Tibial nerve (tissue), 4 donors: ENCODE measurements at places on chromosomes 4 and X. TPM values are rescaled to one million over a fixed set of nuclear protein-coding genes. Genes with fewer than 3 reads are reported as not detected.

- H3K4me1 ChIP-seq = no peaks in the 10 kb centered on the region
- no peak overlapping the region for H3K4me3 ChIP-seq
- no peaks in the 10 kb centered on the region for H3K36me3 ChIP-seq
- no peak for DNase-seq
- H3K27me3 ChIP-seq = peaks cover 6% of the 10 kb centered on the region
Measured at GRCh38 chrX:102985192-102985591, 48.1 kb downstream of the RAB40AL start.

DNA sequence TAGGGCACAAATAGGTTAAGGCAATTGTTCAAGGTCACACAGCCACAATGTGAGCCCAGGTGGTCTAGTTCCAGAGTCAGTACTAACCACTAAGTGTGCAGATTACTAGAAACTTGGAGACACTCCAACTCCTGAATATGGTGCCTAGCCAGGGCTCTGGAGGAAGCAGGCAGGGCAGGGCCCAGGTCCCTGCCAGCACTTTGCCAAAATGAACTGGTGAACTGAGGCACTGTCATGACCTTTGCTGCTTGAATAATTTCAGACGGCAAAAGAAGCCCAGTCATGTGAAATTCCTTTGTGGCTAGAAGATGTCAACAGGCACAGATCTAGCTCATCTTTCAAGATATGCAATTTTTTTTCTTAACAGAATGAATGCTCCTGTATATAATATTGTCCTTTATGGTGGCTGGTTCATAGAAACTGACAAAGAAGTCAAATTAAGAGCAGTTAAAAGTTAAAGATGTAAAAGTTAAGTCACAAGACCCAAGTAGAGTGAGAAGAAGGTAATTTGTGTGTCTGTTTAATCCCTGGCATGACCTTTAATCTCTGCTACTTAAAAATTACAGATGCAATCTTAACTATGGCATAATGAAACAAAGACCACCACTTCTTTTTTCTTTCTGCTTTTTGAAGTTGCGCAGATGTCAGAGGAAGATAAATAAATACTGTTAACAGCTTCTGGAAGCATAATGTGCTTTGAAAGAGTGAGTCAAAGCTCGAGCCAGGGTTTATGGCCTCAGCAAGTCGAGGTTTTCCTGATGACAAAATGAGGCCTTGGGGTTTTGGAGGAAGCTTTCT is 54.1 kb downstream of the SHROOM3 start:
- H3K4me1 ChIP-seq = no peaks in the 10 kb centered on the region
- H3K4me3 ChIP-seq = no peak overlapping the region
- no peaks in the 10 kb centered on the region for H3K36me3 ChIP-seq
- H3K27me3 ChIP-seq = no peaks in the 10 kb centered on the region
- DNase-seq = no peak

- H3K4me1 ChIP-seq = peaks cover 36% of the 10 kb centered on the region
- DNase-seq = no peak
- H3K27ac ChIP-seq = no peak overlapping the region
- H3K4me3 ChIP-seq = no peak overlapping the region
Measured at GRCh38 chr4:165335163-165335703, 7.8 kb downstream of the MSMO1 start.

PDCL2 gene
- not detected for total RNA-seq

SATL1 gene
- not detected for total RNA-seq

BLTP1 gene
- 111 TPM for total RNA-seq
